Stimulated activated CD4-positive, alpha-beta T cell treated with anti-CD3 and anti-CD28 coated beads, TNF-alpha, amount 100 ng/mL, for 48 hours (primary cell): ENCODE measurements at places on chromosomes 12 and 14.

- no peak for DNase-seq
Observed at GRCh38 chr12:54564768-54565167, 15.4 kb downstream of the PDE1B start.

DNA sequence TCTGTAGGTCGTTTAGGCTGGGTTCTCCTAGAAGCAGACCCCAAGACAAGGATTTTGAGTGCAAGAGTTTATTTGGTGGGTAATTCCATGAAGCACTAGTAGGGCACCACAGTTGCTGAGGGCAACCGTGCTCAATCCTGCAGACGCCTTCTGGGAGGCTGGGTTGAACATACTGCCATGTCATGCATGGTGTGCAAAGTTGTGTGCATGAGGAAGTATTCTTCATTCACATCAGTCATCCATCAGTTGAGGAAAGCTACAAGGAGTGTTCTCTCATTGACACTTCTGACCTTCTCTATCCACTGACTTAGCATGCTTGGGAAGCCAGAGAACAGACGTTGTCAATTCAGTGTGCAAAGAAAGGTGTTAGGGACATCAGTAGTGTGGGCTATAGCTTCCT, 179.2 kb downstream of the PTPN11 start:
- no peak for DNase-seq

DNA sequence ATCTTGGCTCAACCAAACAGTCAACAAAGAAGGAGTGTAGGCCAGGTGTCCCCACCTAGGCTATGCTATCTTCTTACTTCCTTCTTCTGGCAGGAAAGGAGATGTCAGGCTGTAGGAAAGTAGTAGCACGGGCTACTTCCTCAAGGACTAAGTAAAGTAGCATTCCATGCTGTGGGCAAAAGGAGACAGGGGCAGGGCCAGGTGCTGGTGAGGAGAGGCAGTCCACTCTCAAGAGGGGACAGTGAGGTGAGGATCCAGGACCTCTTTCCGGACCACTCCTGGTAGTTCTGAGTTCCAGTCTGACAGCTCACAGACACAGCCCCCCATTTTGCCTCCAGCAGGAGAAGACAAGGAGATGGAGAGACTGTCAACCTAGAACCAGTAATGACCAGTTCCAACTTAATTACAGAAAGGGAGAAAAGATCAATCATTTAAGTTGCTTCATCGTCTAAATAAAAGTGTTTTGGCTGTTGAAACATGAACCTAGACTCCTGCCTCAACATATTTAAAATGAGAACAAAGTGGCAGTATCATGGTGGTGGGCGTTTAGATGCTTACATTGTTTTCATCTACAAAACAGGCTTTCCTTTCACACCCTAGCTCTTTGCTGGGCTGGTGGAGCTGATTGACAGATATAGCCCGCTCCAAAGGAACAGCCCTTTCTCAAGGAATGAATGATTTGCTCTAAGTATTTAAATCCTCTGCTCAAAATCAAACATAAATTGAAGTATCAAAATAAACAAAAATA, 5.1 kb upstream of the SSTR1 start:
- DNase-seq: no peak

- DNase-seq: no peak
Observed at GRCh38 chr12:67697443-67697842, 48.9 kb downstream of the DYRK2 start.

GRCh38 chr12:29086325-29087271, 62.5 kb upstream of the FAR2 start:
- DNase-seq: no peak

DNA sequence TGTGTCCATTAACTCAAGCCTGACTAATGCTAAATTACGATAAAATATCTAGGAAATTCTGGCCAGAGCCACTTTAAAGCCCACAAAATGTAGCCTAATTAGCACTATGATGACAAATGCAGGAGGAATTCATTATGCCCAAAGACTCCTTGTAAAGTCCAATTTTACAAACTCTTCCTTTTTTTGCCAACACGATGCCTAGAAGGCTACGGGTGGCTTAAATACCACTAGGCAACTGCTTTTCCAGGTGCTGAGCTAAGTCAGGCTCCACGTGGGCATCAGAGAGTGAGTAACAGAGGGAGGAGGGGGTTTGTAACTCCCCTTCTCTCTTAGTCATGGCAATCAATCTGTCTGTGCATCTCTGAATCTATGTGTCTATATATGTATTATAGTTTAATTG, 172.4 kb upstream of the NTF3 start:
- no peak for DNase-seq

DNA sequence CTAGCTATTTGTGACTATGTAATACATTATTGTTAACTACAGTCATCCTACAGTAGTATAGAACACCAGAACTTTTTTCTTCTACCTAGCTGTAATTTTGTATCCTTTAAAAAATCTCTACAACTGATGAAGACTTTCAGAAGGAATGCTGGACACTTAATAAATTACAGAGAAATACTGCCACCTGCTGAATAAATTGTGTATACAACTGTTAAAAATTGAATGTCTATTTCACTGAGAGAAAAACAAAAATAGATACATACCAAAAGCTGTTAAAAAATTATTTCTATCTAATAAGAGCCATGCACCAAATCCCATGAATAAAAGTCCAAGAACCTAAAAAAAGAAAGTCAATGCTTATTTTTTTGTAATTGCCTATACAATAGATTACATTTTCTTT, 6.6 kb downstream of the TSPAN19 start:
- DNase-seq: no peak

DNA sequence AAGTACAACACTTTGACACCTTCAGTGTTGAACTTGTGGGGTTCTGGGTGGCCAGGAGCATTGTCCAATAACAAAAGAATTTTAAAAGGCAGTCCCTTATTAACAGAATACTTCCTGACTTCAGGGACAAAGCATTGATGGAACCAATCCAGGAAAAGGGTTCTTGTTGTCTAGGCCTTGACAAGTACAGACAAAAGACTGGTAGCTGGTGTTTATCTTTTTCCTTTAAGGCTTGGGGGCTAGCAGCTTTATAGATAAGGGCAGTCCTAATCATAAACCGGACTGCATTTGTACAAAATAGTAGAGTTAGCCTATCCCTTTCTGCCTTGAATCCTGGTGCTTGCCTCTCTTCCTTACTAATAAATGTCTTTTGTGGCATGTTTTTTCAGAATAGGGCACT, 27.4 kb downstream of the FAM177A1 start:
- no peak for DNase-seq

- DNase-seq: no peak
Observed at GRCh38 chr12:97267594-97268202, 194.9 kb upstream of the RMST start.

- DNase-seq: no peak
Observed at GRCh38 chr12:100716945-100717732, 77.4 kb upstream of the ANO4 start.

DNA sequence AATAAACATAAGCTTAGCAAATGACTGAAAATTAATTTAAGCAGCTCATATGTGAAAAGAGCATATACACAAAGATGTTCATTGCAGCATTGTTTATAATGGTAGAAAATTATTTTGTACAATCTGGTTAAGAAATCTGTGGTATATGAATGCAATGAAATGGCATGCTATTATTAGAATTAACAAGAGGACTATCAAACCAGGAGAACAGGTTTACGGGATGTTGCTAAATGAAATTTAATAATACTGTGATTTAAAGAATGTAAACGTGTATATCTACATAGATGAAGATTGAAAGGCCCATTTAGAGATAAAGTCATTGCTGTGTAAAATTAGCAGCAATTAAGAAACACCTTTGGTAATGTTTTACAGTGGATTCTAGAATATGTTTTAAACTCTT, 70.5 kb downstream of the EID3 start:
- no peak for DNase-seq

GRCh38 chr12:83113945-83114344, 427.2 kb downstream of the TMTC2 start:
- no peak for DNase-seq

DNA sequence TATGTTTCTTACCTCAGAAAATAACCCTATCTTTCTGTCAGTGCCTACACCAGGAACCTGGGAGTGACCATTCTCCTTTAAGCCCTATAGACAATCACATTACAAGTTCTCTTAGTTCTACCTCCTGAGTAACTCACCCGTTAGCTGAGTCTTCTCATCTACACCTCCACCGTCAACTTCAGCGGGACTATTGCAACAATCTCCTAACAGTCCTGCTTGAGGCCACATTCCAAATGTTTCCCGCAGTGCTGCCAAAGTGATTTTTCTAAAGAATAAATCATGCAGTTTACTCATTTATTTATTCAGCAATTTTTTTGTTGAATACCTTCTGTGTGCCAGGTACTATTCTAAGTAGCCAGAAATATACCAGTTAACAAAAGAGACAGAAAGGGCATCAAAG, 285.0 kb upstream of the GRIP1 start:
- DNase-seq: no peak
